ENCODE measurements at places on chromosomes 16 and 17.

DNA sequence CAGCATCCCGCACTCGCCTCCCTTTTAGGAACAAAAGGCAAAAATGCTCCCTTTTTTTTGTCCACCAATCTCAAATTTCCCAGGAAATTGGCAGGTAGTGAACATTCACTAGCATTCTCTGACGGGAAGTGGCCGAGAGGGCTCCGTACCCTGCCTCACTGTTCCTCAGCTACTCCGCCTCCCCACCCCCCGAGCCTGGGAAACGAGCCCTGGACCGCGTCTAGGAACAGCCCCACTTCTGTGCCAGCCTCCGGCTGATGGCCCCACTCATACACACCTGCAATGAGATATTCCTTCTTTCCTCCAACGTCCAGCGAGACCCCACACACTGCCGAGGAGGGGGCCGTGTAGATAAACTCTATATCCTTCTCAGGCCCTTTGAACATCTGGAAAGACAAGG lies 30.0 kb upstream of the USP36 start:
- DNase-seq = no peak

GRCh38 chr16:20948444-20948843 lies 47.9 kb downstream of the LYRM1 start:
- DNase-seq = no peak

- no peak for DNase-seq
Measured at GRCh38 chr16:81554979-81555378, 110.4 kb downstream of the CMIP start.

DNA sequence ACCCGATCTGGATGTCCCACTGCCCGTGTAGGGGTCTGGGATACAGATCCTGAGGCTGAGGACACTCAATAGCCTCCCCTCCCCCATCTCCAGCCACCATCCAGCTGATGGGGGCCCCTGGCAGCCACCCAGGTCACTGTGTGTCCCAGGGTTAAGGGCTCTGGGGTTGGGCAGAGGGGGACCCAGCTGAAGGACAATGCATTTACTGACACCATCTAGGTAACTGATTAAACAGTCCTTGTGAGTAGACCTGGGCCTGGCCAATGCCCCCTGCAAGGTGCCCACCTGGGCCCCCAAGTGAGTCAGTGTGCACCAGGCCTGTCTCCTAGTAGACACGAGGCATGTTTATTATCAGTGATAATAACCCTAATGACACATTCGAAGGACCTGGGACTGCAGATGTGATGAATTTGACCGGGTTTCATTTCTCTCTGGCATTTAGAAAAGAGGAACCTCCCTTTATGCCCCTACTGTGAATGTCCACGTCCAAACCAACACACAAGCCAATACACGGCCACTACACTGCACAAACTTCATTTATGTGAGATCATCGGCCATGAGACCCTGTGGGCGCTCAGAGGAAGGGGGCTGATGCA lies 261.9 kb upstream of the FOXF1 start:
- DNase-seq = no peak

DNA sequence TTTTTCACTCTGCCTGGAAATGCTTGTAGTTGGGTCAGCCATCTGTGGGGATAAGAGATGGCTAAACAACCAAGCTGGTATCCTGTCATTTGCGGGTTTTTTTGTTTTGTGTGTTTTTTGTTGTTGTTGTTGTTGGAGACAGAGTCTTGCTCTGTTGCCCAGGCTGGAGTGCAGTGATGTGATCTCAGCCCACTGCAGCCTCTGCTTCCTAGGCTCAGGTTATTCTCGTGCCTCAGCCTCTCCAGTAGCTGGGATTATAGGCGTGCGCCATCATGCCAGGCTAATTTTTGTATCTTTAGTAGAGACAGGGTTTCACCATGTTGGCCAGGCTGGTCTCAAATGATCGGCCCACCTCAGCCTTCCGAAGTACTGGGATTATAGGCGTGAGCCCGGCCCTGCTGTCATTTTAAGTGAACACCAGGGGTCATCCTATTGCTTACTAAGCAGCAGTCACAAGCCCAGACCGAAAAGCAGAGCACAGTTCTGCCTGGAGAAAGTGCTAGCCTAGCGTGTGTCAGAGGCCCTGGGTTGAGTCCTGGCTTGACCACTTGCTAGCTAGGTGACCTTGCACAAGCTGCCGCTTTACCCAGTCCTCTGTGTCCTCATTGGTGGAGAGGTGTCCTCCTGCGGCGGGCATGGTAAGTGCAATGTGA lies 4.6 kb downstream of the SMCR8 start:
- DNase-seq = no peak

- DNase-seq = no peak
Measured at GRCh38 chr16:27400751-27401620, 988 bp upstream of the IL21R start.

DNA sequence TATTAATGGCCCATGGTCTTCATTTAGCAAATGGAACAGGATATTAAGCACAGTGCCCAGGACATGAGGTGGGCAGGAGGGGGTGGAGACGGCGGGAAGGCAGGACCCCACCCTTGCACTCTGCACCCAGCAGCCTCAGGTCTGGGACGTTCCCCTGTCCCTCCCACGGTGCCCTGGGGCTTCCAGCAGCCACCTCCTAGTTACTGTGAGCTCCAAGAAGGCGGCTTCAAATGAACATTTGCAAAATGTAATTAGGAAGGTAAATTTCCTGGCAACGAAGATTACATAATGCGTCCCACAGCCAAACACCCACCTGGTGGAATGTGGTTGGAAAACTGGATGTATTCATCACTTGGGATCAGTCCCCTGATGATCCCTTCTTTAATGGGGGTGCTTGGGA lies 59.4 kb downstream of the ENGASE start:
- no peak for DNase-seq

DNA sequence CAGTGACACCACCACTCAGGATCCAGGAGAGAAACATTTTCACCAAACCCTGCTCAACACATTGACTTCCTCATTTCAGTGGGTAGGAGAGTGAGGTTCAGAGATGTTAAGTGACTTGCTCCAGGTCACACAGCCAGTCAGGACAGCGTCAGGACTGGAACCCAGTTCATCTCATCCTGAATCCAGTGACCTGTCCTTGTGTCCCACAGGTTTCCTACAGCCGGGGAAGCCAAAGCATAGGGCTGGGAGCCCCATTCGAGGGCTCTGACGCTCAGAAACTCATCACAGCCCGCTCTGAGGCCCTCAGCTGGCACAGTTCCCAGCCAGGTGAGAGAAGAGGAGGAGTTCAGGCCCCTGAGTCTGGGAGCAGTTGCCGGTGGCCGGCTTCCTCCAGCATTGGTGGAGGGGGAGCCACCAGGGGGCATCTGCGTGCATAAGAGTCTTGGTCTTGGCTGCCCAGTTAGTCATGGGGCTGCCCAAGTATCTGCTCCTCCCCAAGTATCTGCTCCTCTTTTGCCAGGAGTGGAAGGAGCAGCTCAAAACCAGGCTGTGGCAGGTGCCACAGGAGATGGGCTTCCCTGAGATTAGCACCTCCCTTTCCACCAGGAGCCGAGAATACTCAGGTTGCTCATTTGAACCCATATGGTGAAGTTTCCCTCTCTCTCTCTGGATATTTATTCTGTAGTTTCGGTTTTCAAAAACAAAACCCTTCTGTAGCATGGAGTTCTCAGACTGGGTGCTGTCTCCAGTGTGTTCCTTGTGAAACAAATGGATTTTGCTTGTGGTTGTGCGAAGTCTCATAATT lies 56.0 kb downstream of the TNFRSF13B start:
- no peak for DNase-seq

DNA sequence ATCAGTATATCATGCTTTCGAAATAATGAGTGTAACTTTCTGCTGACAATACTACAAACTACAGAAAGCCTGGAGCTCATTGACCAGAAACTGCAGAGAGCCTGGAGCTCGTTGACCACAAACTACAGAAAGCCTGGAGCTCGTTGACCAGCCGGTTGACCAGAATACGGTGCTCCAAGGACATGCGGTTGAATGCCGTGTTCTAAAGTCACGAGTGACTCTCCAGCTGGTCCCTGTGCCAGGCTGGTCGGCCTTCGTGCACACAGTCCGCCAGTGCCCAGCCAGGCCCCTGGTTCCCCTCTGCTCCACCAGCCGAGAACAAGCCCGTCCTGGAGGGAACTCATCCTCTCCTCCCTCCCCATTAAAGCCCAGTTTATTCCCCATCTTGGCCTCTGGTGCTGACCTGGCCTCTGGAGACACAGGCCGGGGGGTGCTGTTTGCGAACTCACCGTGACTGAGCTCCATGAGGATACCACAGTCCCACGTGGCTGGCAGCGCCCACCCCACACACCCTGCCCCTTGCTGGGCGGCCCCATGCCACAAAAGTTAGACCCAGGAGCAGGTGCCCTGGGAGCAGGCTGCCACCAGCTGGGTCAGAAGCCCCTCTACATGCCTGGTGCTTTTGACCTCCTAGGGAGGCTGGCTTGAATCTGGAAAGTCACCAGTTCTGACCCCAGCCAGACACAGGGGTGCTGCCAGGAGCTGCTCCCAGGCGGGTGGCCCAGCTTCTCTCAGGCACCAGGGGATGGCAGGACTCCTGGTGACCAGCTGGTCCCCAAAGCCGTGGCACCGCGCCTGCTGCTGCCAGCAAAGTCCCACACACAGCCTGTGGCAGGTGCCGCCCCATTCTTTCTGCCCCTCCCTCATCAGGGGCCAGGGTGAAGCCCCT lies 15.5 kb upstream of the CDH15 start:
- DNase-seq = no peak

- DNase-seq = no peak
Measured at GRCh38 chr17:10265100-10265810, 66.8 kb upstream of the GAS7 start.

- no peak for DNase-seq
Measured at GRCh38 chr16:75754141-75754540, 27.9 kb upstream of the CPHXL start.

DNA sequence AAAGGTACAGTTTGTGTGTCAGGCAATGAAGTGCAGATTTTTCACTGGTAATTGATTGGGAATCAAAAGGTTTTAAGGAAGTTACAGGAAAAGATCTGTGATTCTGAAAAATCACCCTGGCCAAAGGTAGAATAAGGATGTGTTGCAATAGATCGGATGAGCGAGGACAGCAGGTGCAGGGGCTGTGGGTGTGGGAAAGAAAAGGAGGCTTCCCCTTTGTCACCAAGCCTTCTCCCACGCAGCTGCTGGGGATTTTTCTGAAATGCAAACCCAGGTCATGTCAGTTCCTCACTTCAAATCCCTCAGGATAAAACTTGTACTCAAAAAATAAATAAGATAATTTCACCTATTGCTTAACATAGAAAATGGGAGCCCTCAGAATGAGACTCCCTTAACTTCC lies 47.9 kb upstream of the ARHGAP17 start:
- DNase-seq = no peak

DNA sequence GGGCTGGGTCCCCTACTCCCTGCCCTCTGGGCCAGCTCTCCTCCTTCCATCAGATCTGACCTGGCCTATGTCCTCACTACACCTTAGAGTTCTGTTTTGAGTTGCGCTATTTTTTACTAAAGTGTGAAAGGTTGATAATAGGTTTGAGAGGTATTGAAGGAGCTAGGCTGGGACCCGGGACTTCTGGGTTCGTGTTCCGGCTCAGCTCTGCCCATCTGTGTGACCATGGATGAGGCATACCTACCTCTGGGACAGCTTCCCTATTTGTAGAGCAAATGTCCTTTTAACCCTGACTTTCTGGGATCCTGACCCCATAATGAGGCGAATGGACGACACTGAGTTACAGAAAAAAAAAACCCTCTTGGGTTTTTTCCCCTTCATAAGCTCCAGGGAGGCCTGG lies 36.0 kb downstream of the IL21R start:
- DNase-seq = no peak

DNA sequence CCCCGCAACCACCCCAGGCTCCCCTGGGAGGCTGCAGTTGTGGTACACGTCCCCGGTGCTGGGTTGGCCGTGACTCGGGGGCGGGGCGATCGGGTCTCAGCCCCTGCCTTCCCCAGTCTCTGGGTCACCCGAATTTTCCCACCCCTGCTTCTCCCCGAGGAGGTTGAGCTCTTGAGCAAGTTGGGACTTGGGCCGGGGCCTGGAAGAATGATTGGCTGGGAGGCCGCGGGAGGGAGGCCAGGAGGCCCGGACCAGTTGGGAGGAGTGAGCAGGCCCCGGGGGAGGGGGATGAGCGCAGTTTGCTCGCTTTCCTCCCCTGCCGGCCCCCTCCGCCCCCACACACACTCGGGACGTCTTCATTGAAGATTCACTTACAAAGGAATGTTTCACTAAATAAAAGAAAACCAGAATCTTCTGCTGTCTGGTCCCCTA lies 4.5 kb upstream of the HEXIM1 start:
- no peak for DNase-seq

DNA sequence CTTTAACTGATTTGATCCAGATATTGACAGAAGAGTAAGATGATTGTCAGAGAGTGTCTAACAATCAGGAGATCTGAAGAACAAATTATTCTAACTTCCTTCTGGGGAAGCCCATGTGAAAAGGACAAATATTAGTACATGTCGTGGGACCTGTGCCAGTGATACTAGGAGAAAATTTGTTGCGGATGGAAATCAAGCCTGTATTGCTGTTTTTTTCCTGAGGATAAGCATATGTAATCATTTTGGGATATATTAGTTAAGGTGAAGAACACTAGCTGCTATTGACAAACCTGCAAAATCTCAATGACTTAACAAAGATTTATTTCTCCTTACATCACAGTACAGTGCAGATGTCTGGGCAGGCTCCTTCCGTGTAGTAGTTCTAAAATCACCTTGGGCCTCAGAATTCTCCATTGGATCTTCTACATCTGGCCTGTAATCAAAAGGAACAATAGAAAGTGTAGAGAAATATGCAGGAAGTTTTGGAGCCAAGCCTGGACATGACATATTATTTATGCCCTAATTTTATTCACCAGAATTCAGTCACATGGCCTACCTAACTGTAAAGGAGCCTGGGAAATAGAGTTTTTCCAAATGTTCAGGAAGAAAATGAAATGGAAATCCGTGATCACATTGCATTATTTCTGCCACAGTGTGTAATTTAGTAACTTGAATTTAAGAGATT lies 58.3 kb downstream of the CYB561 start:
- no peak for DNase-seq

DNA sequence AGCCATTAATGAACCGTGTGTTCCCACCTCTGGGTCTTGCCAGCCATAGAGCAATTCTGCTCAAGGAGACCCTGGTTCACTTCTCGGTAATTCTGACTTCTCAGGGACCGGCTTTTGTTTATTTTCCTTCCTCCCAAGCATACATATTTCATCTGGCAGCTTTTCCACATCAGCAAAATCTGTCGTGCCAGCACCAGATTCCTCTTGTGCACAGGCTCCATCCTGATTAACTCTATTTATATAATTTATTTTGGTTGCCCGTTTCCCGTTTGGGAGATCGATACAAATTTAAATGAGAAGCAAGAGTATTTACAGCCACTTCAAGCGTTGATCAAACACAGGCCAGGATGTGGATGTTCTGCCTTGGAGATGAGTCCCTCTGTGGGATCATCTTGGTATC lies 161.9 kb upstream of the XYLT1 start:
- no peak for DNase-seq
